Right forelimb (tissue), 1 donor: ENCODE measurements at places on chromosomes 6 and 20.

GRCh38 chr6:141488488-141488887, 644.2 kb upstream of the GJE1 start:
- DNase-seq: no peak

- no peak for DNase-seq
Measured at GRCh38 chr6:161166176-161166575, 107.7 kb downstream of the AGPAT4 start.

DNA sequence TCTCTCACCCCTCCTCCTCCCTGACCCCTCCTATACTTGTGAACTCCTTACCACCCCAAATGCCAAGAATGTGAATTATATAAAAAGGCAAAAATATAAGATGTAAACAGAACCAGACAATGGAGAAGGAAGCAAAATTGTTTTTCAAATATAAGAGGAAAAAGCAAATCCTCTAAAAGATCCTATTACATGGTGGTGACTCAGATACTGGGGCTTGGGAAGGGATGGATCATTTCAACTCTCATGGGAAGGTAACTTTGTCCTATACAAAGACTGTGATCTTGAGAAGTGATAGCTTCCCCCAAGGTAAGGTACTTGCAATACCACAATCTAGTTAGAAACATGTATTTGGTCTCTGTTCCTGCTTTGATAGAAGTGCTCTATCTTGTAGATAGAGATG, 24.6 kb upstream of the TNFRSF21 start:
- DNase-seq: no peak

- no peak for DNase-seq
Measured at GRCh38 chr20:35901678-35902544, 52.4 kb downstream of the SCAND1 start.
